ENCODE measurements at places on chromosomes 11 and 22. TPM values are rescaled to one million over a fixed set of nuclear protein-coding genes. Genes with fewer than 3 reads are reported as not detected.

DNA sequence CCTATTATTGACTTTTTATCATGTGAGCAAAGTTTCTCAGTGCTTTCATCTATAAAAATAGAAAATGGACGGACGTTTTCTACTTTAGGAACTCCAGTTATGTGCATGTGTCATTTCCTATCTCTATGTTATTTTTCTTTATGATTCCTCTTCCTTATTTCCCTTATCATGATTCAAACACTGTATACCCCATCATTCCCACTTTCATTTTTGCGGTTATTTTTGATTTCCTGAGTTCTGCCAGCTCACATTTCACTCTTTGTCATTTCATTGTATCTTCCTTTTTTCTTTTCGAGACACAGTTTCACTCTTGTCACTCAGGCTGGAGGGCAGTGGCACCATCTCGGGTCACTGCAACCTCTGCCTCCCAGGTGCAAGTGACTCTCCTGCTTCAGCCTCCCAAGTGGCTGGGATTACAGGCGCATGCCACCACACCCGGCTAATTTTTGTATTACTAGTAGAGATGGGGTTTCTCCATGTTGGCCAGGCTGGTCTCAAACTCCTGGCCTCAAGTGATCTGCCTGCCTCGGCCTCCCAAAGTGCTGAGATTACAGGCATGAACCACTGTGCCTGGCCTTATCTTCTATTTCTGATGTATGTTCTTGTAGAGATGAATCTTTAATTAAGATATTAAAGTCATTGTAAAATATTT lies 21.5 kb downstream of the C11orf58 start:
- no peak for DNase-seq

DNA sequence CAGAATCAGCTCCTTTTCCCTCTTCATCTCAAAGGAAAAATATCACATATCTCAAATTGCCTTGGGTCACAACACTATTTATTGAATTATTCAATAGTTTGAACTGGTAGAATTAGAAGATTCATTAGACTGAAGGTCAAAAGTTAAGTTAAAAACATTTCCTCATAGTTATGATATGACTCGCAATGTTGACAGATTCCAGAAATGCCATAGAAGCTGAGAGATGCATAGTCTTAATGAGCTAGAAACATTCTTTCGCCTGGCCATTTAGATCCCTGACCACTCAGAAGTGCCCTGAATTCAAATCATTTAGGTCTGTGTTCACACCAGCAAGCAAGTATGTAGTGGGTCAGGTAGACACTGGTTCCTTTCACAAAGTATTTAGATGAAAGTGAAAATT lies 44.4 kb downstream of the FAT3 start:
- no peak for DNase-seq

- DNase-seq: peak; percentile 91
These were observed 63.9 kb downstream of the MYO7A start for GRCh38 chr11:77191823-77192495.

DNA sequence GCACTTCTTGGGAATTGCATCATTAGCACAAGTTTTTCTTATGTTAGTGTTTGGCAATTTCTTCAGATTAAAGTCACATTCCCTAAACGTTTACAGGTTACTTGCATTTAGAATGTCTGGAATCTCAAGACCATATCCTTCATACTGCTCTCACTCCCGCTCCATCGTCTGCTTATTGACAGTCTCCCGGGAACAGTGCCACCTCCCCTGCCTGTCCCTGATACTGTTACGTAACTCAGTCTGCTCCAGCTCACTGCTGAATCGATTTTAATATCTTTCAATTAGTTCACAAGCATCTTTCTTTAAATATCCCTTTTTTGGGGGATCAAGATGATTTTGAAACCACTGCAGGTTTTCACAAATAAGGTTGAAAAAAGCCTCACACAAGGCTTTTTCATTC lies 48.2 kb downstream of the GLYATL2 start:
- DNase-seq: no peak

- no peak for DNase-seq
These were observed 22.9 kb downstream of the TRIM22 start for GRCh38 chr11:5712507-5712906.

GRCh38 chr11:73273222-73273895 lies 1.2 kb downstream of the P2RY6 start:
- DNase-seq: peak; percentile 13

DNA sequence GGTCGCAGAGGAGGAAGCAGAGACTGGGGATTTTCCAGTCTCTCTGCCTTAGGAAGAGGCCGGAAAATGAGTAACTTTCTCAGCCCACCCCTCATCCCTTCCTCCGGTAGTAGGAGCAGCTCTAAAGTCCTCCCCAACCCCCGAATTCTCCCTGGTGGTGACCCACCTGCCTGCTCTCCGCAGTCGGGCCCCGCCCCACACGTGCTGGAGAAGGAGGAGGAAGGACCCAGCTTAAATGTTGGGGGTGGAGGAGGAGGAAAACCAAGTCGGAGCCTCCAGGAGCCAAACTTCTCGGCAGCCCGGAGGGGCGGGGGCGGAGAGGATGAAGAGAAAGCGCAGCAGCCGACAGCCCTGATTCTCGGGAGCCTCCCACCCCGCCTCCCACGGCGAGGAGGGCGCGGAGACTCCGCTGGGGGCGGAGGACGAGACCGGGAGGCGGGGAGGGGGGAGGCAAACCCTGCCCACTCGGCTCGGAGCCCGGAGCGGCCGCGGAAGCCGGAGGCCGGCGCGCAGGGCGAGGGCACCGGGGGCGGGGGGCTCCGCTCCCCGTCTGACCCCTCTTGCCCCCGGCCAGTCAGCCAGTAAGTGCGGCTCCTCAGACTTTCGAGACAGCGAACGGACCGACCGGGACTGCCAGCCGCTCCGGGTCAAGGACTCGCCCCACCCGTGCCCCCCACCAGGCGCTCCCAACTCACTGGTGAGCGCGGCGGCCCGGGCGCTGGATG lies at the start of gene TPBGL:
TSS of gene TPBGL (plus strand) at position 464 of the 725 bp plus-strand sequence. CDS start 276 bp downstream, outside the sequence.
- DNase-seq: peak; percentile 88

- no peak for DNase-seq
These were observed 41.7 kb downstream of the RIBC2 start for GRCh38 chr22:45455212-45455611.

DNA sequence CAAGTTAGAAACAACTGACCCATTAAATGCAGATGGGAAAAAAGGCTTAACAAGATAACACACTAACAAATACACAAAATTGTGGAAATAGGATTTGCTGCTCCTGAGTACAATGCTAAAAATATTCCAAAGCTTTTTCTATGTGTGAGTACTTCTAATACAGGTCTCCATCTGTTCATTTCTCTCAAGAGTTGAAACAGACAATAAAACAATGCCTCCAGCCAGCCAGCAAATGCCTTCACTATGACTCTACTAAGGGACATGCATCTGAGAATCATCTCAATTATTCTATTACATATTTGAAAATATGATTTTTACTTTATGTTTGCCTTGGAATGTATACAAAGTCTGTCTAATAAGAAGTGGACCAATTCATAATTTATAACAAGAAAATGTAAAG lies 119.0 kb downstream of the CADM1 start:
- no peak for DNase-seq

DNA sequence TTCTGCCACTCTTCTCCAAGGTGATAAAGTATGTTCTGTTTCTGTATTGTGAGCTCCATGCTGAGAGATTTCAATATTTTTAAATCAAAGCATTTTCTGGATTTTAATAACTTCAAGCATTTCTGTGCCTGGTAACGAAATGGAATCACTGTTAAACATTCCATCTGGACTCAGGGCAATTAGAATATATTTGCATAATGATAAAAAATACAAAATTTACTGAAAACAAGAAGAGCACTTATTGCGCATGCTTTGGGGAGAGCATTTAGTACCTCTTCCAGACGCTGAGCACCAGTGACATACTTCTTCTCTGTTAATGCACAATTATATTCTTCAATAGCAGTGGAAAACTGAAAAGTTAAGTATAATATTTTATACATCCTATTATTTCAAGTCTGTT lies 13.3 kb downstream of the ZW10 start:
- DNase-seq: no peak

DNA sequence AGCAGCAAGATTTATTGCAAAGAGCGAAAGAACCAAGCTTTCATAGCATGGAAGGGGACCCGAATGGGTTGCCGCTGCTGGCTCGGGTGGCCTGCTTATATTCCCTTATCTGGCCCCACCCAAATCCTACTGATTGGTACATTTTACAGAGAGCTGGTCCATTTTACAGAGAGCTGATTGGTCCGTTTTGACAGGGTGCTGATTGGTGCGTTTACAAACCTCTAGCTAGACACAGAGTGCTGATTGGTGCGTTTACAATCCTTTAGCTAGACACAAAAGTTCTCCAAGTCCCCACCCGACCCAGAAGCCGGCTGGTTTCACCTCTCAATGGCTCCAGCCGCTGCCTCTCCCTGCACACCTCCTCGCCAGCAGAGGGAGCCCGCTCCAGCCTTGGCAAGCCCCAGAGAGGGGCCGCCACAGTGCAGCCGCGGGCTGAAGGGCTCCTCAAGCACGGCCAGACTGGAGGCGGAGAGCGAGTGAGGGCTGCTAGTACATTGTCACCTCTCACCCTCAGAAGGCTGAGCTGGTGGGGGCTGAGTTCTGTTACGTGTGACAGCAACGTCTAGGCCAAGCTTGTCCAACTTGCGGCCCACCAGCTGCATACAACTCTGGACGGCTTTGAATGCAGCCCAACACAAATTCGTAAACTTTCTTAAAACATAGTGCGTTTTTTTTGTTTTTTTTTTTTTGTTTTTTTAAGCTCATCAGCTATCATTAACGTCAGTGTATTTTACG lies 8.7 kb downstream of the PTH start:
- DNase-seq: no peak

DNA sequence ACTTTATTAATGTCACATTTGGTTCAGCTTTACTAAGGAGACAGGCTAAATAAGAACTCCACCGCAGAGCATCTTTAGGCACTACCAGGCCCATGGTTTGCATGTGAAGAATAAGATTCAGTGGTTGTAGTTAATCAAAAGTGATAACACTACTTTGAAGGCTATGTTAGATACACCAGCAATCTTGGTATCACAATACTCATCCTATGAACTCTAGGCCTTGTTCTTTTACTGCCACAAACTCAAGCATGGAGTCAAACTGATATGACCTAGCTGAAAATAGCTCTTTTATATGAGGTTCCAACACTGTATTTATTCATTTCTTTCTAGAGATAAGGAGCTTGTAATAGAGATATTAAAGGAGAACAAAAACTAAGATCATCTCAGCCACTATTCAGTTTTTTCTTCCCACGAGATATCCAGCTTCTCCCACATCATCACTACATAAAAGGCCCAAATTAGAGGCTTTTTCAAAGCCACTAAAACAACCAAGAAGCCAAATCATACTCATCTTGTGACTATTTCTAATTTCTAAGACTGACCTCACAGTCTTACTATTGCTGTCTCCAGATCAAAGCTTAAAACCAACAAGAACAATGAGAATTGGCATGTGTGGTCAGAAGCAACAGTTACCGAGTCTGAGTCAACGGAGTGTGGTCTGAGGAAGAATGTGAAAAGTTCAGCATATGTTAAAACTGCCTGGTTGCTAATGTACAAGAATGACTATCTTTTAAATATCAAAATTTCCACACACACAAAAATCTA lies 25.1 kb upstream of the GUCY1A2 start:
- no peak for DNase-seq

DNA sequence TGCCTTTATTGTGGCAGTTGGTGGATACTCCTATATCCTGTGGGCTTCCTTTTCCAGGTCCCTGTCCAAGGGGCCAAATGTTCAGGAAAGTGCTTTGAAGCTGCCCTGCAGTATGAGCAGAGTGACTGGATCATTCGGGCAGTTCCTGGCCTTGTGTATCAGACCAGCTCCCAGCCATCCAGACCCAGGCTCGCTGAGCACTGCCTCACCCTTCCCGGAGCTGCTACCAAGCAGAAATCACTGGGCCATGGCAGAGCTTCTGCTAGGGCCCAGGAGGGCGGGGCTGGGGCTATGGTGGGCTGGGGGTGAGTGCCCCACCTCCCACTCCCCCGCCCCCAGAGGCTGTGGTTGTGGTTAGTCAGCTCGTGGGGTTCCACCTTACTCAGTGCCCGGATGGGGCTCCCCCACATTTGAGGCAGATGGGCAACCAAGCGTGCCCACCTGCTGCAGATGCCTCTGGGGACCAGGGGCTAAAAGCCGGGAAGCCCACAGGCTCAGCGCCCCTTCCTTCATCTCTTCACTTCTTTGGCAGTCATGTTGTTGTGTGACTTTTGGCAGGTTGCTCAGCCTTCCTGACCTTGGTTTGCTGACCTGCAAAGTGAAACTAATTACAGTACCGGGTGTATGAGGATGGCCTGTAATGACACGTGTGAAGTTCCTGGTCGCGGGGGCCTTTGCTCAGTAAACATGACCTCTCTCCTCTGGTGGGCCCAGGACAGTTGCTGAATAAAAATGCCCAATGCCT lies 2.1 kb upstream of the LRRC32 start:
- peak; percentile 86 for DNase-seq

GRCh38 chr22:44685384-44686056 lies 16.5 kb upstream of the PRR5 start:
- DNase-seq: no peak

DNA sequence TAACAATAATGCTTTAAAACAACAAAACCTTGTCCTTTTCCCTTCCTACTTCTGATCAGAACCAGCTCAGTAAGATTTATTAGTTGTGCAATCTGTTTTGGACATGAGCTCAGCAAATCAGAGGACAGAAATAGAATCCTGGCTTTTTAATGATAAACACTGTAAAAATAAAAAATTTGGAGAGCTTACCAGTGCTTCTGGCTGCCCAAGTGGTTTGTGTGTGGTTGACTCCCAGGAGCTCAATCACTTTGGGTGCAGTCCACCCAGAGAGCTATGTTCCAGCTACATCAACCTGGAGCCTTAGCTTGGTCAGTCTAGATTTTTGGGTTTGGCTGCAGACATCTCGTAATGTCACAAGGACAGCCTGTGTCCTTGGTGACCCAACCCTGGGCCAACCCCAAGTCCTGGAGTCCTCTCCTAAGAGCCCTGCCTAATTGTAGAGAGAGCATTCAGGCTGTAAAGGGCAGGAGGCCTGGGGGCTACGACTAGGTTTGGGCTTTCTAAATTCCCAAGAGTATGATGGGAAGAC lies 28.5 kb downstream of the CD44 start:
- DNase-seq: peak; percentile 81

- DNase-seq: no peak
These were observed 40.6 kb downstream of the RBFOX2 start for GRCh38 chr22:35988030-35988429.

Gene POU2AF1
- polyA plus RNA-seq: 0.95 TPM

Gene DEUP1
- 0.88 TPM for polyA plus RNA-seq

Gene RPL3
- 2,443 TPM for polyA plus RNA-seq

Gene OR6T1
- not detected for polyA plus RNA-seq

Gene MB
- 0.84 TPM for polyA plus RNA-seq

Gene GPR83
- not detected for polyA plus RNA-seq

Gene CECR2
- 0.58 TPM for polyA plus RNA-seq

Gene INS
- polyA plus RNA-seq: not detected

Gene APOA1
- 2.0 TPM for polyA plus RNA-seq

Gene KRTAP5-7
- not detected for polyA plus RNA-seq

Gene SERGEF
- polyA plus RNA-seq: 63.0 TPM

Gene PRRG4
- 6.4 TPM for polyA plus RNA-seq
